ENCODE measurements at places on chromosomes 16 and 17.

- DNase-seq, result no peak
These were observed 110.9 kb downstream of the XYLT1 start for GRCh38 chr16:17359788-17360390.

DNA sequence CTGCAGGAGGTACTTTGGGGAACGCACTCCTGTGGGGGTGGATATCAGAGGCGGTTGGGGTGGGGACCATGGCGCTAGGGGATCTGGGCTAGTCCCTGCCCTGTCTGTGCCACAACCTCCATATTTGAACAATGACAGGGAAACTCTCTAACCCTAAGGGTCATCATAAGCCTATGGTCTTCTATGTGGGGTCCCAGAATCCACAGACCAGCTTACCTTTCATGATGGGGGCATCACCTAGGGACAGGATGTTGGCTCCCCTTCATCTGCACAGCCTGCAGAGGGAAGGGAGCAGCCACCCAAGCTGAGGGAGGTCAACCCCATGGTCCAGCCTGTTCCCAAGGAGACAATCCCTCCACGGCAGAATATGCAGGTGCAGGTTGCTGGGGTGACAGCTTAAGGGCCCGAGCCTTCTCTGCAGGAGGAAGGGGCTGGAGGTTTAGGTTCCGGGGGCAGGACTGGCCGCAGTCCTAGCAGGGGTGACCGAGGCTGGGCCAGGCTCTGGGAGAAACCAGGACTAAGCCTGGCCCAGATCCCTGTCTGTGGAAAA lies 1.7 kb downstream of the ORAI3 start:
- DNase-seq, result no peak

- no peak for DNase-seq
These were observed 756 bp downstream of the KLHL11 start for GRCh38 chr17:41864498-41864835.

- no peak for DNase-seq
These were observed 79.5 kb downstream of the GNAO1 start for GRCh38 chr16:56270828-56271227.

Data from GM04503 (cell line).